ENCODE measurements at places on chromosomes 5 and 9. TPM values are rescaled to one million over a fixed set of nuclear protein-coding genes. Genes with fewer than 3 reads are reported as not detected.

The GABRA6 gene
- not detected for total RNA-seq

- peaks cover 9% of the 10 kb centered on the region for H3K4me1 ChIP-seq
- H3K27ac ChIP-seq: peak overlapping the region; percentile 73
- DNase-seq: peak; percentile 77
Observed at GRCh38 chr5:157571357-157571827, 4.2 kb downstream of the ADAM19 start.

The AQP7 gene
- 0.28 TPM for total RNA-seq

DNA sequence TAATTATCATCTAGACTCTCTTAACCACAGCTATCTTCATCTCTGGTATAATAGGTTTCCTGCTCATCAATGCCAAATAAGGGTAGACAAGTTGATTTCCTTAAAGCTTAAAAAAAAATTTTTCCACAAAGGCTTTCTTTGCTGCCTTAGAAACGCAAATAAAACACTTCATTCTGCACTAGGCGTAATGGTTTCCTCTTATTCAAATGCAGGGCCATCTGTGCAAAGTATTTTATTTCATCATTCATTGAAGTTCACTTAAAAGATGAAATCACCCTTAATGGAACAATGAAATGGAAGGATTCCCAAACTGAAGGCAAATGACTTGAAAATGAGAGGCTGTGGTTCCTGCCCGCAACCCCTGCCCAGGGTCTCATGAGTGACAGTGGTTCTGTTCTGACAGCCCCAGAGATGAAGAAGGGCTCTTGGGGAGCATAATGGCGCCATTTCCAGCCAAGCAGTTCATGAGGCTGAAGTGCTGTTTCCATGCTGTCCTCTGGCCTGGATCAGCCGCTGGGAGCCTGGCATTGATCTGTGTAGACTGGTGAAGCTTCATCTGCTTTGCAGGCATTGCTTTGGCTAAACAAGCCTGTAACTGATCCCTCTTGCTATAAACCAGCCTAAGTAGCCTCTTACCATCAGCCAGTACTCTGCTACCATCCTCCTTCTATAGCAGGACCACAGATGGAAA, 276.9 kb upstream of the WWC1 start:
- no peaks in the 10 kb centered on the region for H3K4me1 ChIP-seq
- H3K27ac ChIP-seq: no peak overlapping the region
- 0 out of 2 replicates have a peak, but pooled peaks cover 2% of the 10 kb centered on the region for H3K27me3 ChIP-seq
- DNase-seq: no peak

DNA sequence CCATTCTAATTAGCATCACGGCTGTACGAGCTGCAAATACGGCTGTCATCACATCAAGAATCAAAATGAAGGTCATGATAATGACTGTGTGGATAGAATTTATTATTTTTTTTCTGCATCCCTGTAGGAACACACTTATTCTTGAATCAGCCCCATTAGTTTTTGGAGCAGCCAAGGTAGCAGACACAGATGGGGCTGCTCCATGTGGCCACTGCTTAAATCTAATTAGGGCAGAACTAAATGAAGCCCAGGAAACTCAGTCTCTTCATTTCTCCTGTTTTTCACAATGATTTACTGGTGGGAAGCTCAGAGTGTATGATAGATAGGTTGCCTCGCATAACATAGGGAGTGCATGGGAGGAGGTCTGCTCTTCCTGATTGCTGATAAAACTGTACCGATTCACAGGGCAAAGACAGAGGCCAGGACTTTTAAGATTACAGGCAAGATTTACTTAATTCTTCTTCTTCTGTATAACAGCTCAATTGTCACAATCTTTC, 275.5 kb downstream of the GLIS3 start:
- H3K27me3 ChIP-seq: no peaks in the 10 kb centered on the region
- no peaks in the 10 kb centered on the region for H3K36me3 ChIP-seq
- no peak overlapping the region for H3K4me3 ChIP-seq
- no peak for DNase-seq

- no peak overlapping the region for H3K4me3 ChIP-seq
- peaks cover 9% of the 10 kb centered on the region for H3K4me1 ChIP-seq
- DNase-seq: no peak
- no peak overlapping the region for H3K27ac ChIP-seq
- no peaks in the 10 kb centered on the region for H3K36me3 ChIP-seq
- H3K27me3 ChIP-seq: no peaks in the 10 kb centered on the region
Observed at GRCh38 chr5:134594336-134594735, 38.3 kb downstream of the SAR1B start.

- no peak overlapping the region for H3K4me3 ChIP-seq
- no peaks in the 10 kb centered on the region for H3K27me3 ChIP-seq
- DNase-seq: peak; percentile 38
- no peaks in the 10 kb centered on the region for H3K36me3 ChIP-seq
Observed at GRCh38 chr5:82991678-82992323, 85.4 kb downstream of the TMEM167A start.

GRCh38 chr9:4781408-4781807, 11.3 kb upstream of the RCL1 start:
- no peaks in the 10 kb centered on the region for H3K36me3 ChIP-seq
- no peaks in the 10 kb centered on the region for H3K4me1 ChIP-seq
- DNase-seq: no peak

The TTC23L gene
- under 0.01 TPM for total RNA-seq

DNA sequence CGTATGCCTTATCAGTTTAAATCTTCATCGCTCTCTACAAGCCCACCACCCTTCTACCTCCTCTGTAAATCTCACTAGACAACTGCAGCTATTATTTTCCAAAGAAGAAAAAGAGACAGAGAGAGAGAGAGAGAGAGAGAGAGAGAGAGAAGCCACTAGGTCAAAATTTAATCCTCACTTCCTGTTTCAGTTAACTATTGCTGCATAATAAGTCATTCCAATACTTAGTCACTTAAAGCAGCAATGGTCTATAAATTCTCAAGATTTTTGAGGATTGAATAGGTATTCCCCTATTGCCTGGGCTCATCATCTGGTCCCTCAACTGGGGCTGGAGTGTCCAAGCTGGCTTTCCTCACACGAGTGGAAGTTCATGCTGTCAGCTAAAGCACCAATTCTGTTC, 68.8 kb downstream of the ITGA1 start:
- peak; percentile 72 for DNase-seq
- H3K4me3 ChIP-seq: no peak overlapping the region
- peaks cover 19% of the 10 kb centered on the region for H3K4me1 ChIP-seq
- peak overlapping the region; percentile 98 for H3K27ac ChIP-seq
- peaks cover 6% of the 10 kb centered on the region for H3K36me3 ChIP-seq

DNA sequence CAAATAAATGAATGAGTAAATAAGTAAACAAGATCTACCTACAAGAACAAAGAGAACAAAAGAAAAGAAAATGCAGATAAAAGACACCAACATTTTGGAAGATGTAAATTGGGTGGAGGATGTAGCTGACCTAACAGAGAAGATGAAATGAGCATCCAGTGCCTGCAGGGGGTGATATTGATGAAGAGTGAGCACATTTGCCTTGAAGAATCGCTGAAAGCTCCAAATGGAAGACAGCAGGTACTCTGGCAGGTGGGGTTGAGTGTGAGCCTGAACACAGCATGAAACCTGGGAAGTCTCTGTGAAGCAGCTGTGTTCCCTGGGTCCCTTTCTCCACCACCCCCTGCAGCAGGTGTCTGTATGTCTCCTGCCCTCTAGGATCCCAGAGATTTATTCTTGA, 125.6 kb downstream of the NXNL2 start:
- H3K27me3 ChIP-seq: no peaks in the 10 kb centered on the region
- no peak overlapping the region for H3K4me3 ChIP-seq
- peak; percentile 43 for DNase-seq

DNA sequence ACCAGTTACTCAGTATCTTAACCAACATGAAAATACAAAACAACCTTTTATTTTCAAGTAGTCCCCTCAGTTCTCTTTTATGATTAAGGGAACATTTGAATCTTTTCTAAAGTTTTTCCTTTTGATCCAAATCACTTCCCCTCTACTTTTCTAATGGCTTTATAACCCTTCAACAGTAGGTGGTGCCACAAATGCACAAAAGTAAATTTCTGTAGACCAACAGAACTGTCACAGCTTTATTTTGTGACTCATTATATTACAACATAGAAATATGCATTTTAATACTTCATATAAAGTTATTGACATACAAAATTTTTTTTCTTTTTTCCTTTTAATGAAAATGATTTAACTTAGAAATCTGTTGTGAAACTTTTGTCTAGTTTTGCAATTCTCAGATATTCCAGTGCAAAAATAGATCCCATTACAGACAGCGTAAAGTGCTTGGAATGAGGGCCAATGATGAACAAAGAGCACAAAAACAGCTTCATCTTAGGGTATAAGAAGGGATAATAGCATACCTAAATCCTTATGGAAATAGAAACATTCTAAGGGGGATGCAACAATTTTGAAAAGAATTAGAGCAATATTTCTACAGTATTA, 17.0 kb downstream of the NIPSNAP3B start:
- H3K36me3 ChIP-seq: peaks cover 26% of the 10 kb centered on the region
- peak; percentile 32 for DNase-seq
- H3K27me3 ChIP-seq: no peaks in the 10 kb centered on the region
- H3K27ac ChIP-seq: no peak overlapping the region
- no peaks in the 10 kb centered on the region for H3K4me1 ChIP-seq

GRCh38 chr9:114271556-114272510, 51.1 kb upstream of the ORM1 start:
- H3K27ac ChIP-seq: no peak overlapping the region
- H3K36me3 ChIP-seq: peaks cover 12% of the 10 kb centered on the region
- no peaks in the 10 kb centered on the region for H3K27me3 ChIP-seq
- peaks cover 11% of the 10 kb centered on the region for H3K4me1 ChIP-seq

DNA sequence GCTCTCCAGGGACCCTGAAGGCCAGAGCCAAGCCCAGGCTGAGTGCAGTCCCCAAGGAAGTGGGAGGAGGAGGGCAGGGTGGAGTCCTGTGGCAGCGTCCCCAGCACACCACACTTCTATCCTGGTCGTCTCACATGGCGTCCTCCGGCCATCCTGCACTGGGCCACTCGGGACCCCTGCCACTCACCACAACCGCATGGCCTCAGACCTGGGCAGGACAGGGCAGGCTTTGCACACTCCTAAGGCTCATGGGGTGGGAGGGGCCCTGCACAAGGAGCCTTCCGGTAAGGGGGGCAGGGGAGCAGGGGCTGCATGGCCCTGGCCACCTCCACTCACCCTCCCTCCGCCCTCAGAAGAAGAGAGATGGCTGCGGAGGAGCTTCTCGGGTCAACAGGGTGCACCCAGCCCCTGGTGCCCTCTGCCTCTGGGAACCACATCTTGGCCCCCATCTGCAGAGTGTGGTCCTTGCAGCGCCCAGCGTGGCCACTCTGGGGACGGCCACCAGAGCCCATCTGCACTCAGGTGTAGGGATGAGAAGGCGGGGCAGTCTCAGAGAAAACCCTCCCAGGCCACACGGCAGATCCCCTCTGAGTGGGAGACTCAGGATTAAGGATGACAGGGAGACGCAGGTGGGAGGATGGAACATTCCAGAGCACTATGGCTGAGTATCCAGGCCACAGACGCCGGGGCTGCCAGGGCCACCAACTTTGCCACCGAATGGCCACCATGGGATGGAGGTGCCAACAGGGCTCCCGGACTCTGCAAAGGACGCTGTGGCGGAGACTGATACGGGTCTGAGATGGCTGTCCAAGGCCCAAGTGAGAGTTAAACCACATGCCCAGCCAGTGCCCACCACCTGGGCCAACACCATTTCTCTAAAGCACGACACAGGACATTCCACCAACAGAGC, 7.6 kb downstream of the TPPP start:
- H3K4me1 ChIP-seq: no peaks in the 10 kb centered on the region
- no peak overlapping the region for H3K4me3 ChIP-seq
- no peak overlapping the region for H3K27ac ChIP-seq
- DNase-seq: no peak
- peaks cover 6% of the 10 kb centered on the region for H3K27me3 ChIP-seq

The PAX5 gene
- not detected for total RNA-seq

GRCh38 chr5:180988592-180988991, at the start of gene BTNL3:
Gene BTNL3, plus strand, starts transcription at chr5:180988846. Its CDS starts 183 bp downstream, at chr5:180989029.
- no peaks in the 10 kb centered on the region for H3K27me3 ChIP-seq
- no peaks in the 10 kb centered on the region for H3K36me3 ChIP-seq
- no peaks in the 10 kb centered on the region for H3K4me1 ChIP-seq

DNA sequence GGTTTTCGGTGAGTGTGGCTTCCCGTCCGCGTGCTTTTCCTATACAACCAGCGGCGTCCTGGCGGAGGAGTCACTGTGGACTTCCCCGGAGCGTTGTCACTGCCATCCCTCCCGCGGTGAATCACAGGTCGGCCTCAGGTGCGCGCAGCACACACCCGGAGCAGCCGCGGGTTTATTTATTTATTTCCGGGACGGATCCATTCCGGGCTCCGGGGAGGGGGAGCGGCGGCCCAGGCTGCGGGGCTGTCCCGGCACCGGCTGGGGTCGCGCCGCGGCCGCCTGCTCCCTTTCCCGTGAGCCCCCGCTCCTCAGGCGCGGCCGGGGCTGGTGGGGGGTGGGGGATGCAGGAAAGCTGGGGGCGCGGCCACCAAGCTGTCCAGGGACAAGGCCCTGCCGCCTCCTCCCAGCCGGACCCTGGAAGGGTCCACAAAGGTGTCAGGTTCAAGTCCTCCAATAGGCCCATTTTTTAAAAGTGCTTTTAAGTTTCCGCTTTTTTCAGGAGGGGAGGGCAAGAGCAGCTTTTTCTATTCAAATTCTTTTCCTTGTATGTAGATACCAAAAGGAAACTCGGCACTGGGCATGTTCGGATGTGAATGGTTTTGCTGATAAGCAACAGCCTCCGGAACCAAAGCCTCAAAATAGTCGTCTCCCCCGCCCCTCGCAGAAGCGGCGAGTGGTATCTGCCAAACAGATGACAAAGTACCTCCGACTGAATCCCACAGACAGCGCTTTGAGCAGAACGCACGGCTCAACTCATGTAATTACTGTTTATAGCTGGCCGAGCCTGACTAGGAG, 192.5 kb downstream of the CD180 start:
- peak overlapping the region; percentile 54 for H3K4me3 ChIP-seq
- no peaks in the 10 kb centered on the region for H3K36me3 ChIP-seq
- H3K27ac ChIP-seq: peak overlapping the region; percentile 52
- H3K4me1 ChIP-seq: peaks cover 6% of the 10 kb centered on the region

- no peak overlapping the region for H3K4me3 ChIP-seq
- no peaks in the 10 kb centered on the region for H3K27me3 ChIP-seq
- H3K36me3 ChIP-seq: no peaks in the 10 kb centered on the region
- peaks cover 15% of the 10 kb centered on the region for H3K4me1 ChIP-seq
- peak overlapping the region; percentile 65 for H3K27ac ChIP-seq
- peak; percentile 90 for DNase-seq
Observed at GRCh38 chr5:33312571-33313549, 127.9 kb upstream of the TARS1 start.

The POU5F2 gene
- total RNA-seq: 1.1 TPM

- no peak for DNase-seq
- H3K4me1 ChIP-seq: no peaks in the 10 kb centered on the region
- H3K4me3 ChIP-seq: no peak overlapping the region
- no peaks in the 10 kb centered on the region for H3K36me3 ChIP-seq
- H3K27me3 ChIP-seq: peaks cover 7% of the 10 kb centered on the region
- no peak overlapping the region for H3K27ac ChIP-seq
Observed at GRCh38 chr9:135104761-135105160, 17.3 kb downstream of the OLFM1 start.

The MTRR gene
- total RNA-seq: 30.6 TPM
